Cerebellum (tissue), 4 donors: ENCODE measurements at places on chromosomes 7 and 10. TPM values are rescaled to one million over a fixed set of nuclear protein-coding genes. Genes with fewer than 3 reads are reported as not detected.

- DNase-seq = no peak
Observed at GRCh38 chr7:69860941-69861622, 262.8 kb downstream of the AUTS2 start.

GRCh38 chr7:120023494-120024167 is 249.3 kb upstream of the KCND2 start:
- no peak for DNase-seq

DNA sequence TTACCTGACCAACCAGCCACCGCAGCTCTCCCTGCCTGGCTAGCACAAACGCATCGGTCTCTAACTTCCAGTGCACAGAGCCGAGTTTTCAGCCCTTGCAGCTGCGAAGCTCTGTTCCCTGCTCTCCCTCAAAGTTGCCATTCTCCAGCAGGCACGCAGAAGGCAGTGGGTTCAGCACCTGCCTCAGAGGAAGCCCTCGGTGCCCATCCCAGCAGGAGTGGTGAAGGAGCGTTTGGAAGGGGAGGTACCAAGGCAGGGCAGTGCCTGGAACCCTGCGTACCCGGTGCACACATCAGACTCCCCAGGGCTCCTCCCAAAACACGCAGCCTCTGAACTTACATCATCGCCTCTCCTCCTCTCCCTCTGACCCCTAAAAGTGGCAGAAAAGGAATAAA is 1.7 kb upstream of the STK32C start:
- DNase-seq = no peak

DNA sequence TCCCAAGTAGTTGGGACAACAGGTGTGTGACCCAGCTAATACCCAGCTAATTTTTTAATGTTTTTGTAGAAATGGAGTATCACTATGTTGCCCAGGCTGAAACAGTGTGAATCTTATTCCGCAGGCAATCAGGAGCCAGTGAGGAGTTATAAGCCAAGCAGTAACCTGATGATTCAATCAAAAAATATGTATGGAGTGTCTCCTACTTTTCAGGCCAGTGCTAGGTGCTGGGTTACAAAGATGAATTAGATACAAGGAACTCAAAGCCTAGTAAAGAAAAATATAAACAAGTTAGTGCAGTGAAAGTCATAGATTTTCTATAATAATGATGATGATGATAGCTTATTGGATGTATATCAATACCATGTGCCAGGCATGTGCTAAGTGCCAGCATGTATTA is 13.2 kb upstream of the IFRD1 start:
- DNase-seq = no peak

GRCh38 chr7:27046854-27047549 is 48.8 kb downstream of the HOXA1 start:
- no peak for DNase-seq

- DNase-seq = no peak
Observed at GRCh38 chr10:101052285-101052684, 9.5 kb upstream of the KAZALD1 start.

- DNase-seq = no peak
Observed at GRCh38 chr7:41628901-41629300, 74.0 kb downstream of the INHBA start.

The UPK3BL2 gene
- total RNA-seq = 8.0 TPM

The WNT16 gene
- 6.3 TPM for total RNA-seq

The POLR2J3 gene
- total RNA-seq = 88.9 TPM

The HBP1 gene
- total RNA-seq = 79.4 TPM

The ZNF394 gene
- 23.7 TPM for total RNA-seq
